NT2/D1 (cell line): ENCODE measurements at places on chromosomes 3 and 15.

GRCh38 chr3:101615525-101615924 lies 41.5 kb downstream of the PCNP start:
- DNase-seq = no peak

GRCh38 chr3:39325236-39325635 lies 4.3 kb upstream of the CCR8 start:
- DNase-seq = no peak

DNA sequence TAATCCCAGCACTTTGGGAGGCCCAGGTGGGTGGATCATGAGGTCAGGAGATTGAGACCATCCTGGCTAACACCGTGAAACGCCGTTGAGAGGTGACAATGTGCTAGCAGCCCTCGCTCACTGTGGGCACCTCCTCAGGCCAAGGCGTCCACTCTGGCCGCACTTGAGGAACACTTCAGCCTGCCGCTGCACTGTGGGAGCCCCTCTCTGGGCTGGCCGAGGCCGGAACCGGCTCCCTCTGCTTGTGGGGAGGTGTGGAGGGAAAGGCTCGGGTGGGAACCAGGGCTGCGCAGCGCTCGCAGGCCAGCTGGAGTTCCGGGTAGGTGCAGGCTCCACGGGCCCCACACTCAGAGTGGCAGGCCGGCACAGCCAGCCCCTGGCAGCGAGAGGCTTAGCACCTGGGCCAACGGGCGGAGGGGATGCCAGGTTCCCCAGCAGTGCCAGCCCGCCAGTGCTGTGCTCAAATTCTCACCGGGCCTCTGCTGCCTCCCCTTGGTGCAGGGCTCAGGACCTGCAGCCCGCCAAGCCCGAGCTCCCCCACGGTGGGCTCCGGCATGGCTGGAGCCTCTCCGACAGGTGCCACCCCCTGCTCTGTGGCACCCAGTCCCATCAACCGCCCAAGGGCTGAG lies 253.6 kb downstream of the CNTN4 start:
- DNase-seq = no peak

DNA sequence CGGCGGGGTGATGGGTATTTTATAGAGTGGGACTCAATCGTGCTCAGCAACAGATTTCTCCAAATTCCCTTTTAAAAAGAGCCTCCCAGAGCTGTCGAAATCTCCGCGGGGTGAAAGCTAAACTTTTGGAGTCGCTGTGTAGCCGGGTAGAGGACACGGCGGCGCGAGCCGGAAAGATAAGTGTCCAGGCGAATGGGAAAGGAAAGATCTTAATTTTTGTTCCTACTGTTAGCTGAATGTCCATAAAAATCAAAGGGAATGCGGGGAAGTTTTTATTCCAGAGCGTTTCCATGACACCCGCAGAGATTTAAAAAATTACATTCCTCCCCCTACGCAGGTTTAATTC lies 9.1 kb downstream of the EOMES start:
- no peak for DNase-seq

DNA sequence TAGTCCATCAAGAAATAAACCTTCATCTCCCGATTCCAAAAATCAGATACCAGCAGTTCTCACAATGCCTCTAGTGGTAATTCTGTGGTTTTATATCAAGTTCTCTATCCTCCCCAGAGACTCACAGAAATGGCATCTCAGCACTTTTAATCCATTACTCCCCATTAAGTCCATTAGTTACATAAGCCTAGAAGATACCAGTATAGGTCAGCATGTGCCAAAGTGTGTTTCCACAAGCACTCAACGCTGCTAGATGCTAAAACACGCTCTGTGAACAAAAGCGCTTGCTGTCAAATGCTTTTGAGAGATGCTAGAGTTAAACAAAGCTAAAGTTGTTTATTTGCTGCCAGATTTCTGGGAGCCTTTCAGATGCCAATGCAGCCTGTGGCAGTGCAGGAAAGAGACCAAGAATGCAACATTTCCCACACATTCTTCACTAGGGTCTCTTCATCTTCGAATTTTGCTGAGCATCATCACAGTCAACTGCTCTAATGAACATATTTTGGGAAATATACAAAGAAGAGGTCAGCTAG lies 918.8 kb upstream of the CFAP20DC start:
- no peak for DNase-seq

- no peak for DNase-seq
Measured at GRCh38 chr3:185318141-185318540, 44.8 kb upstream of the MAP3K13 start.
